Mucosa of gallbladder (tissue), 1 donor: ENCODE measurements at places on chromosomes 5 and 9.

DNA sequence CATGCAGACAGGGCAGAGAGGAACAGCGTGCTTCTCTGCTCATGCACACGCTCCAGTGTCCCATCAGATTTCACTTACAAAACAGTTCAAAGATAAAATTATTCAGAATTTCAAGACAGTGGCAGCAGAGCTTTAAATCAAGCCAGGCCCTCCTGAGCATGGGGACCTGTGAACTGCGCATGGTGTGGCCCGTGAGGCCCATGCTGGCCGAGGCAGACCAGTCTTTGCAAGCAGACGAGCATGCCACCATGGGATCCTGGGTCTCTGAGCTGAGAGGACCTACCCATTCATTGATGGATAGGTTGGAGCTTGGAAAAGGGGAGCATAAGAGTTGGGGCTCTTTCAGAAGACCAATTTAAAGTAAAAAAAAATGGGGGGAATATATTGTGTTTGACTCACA, 35.0 kb upstream of the SAP30L start:
- no peak for DNase-seq

GRCh38 chr9:95874989-95875304, 544 bp upstream of the ERCC6L2 start:
- peak; percentile 45 for DNase-seq

DNA sequence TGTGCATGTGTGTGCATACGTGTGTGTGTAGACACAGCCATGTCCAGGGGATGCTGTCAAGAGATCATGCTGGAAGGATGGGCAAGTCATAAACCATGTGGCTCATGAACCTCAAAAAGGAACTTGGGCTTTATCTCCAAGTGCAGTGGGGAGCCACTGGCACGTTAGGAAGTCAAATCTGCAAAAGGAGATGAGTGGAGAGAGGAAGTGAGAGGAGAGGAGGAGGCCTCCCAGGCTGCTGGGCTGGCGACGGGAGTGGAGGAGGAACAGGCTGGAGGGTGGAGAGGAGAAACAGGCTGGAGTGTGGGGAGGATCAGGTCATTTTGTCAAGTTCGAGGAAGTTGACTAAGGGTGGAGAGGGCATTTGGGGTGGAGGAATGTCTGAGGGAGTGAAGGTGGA, 29.2 kb upstream of the TIFAB start:
- no peak for DNase-seq

- no peak for DNase-seq
These were observed 32.8 kb downstream of the OR2K2 start for GRCh38 chr9:111297066-111297824.

DNA sequence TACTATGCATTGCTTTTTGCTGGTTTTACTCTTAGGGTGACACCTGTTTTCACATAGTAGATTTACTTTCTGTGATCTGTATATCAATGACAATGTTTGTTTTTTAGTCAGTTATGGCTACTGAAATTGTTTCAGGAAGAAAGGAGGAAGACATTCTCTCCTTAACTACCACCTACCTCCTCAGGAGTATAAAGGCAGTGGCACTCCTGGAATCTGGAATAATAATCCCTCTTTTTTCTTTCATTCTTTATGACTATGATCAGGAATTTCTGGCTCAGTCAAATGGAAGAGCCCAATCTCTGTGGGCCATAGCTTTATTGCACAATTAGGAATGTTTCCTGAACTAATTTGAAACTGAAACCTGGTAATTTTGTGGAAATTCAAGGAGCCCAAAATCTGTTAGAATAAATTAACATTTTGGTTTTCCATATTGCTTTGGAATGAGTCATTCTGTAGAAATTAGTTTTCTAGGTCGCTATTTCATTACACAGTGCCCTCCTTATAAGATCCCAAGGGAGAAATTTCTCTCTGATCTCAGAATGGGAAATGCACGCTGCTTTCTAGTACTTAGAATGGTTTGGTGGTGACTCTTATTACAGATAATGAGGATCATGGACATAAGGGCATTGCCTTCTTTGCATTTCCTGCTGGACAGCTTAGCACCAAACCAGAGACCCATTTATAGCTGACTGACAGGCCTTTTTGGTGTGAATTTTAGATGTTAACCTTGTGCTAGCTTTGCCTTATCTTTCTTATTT, 95.3 kb upstream of the VLDLR start:
- DNase-seq, result no peak
